ENCODE measurements at places on chromosomes 4 and X.

- no peak for DNase-seq
Observed at GRCh38 chr4:122798917-122799316, 27.7 kb upstream of the FGF2 start.

- no peak for DNase-seq
Observed at GRCh38 chr4:153438916-153439756, 27.0 kb upstream of the TMEM131L start.

- DNase-seq = no peak
Observed at GRCh38 chr4:52202251-52202779, 151.2 kb downstream of the SPATA18 start.

DNA sequence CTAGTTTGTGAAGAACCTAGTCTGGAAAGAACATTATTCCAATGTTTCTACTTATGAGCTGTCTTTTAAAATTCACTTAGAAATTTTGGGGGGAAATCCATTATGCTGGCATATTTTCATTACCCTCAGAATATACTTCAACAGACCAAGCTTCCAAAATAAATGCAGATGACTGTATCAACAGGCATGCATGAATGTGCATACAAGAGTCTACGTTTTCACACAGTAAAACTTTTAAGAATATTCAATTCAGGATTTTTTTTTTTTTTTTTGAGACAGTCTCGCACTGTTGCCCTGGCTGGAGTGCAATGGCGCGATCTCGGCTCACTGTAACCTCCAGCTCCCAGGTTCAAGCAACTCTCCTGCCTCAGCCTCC lies 49.7 kb downstream of the ABCG2 start:
- peak; percentile 22 for DNase-seq

DNA sequence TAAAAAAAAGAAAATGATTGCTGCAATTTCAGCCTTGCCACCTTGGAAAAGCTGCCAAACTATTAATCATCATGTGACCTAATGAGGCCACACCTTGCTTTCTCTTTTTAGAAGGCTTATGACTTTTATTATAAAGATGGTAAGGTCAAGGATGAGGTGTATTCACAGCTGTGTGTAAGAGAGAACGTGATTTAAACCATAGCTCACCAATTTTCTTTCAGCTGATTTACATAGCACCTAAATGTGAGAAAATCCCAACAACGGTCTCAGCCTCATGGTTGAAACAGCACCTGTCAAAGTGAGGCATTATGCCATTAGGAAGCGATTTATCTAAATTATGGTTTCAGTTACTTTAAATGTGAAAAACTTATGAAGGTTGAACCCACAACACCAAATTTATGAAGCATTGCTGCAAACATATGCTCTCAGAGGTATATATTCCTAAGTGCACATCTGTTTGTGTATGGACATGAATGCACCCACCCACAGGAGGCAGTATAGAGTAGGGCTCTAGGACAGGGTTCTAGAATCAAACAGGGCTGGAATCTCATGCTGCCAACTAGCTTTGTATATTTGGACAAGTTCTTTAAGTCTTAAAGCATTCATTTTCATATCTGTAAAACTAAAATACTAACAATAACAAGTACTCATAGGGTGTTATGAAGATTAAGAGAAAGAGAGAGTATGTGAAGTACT lies 40.7 kb downstream of the ANXA3 start:
- DNase-seq = no peak

DNA sequence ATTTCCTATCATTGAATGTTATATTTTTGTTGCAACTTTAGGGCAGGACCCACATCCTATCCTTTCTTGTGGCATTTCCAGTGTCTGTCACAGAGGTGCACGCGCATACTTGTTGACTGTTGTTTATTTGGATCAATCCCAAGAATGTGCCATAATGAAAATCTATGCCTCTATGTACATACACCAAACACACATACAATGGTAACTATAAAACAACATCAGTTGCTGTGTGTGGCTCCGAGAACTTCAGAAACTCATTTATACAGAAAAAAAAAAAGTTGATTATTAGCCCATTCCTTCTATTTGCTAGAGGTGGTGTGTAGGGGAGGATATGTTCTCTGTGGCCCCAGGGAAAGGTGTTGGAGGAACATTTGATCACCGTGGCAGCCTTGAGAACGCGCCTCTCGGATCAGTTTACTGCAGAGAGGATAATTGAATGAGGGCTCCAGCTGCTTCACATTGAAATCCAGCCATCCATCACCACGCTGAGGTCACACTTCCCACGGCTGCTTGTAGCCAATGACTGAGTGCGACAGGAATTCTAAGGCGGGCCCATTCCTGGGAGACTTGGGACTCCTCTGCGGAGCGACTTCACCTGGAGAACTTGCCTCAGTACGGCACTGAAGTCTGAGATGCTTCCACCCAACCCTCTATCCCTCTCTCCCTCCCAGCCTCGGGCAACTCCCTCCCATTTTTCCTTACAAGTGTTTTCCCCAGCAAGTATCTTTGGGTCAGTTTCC lies 19.5 kb downstream of the SMPX start:
- DNase-seq = no peak

DNA sequence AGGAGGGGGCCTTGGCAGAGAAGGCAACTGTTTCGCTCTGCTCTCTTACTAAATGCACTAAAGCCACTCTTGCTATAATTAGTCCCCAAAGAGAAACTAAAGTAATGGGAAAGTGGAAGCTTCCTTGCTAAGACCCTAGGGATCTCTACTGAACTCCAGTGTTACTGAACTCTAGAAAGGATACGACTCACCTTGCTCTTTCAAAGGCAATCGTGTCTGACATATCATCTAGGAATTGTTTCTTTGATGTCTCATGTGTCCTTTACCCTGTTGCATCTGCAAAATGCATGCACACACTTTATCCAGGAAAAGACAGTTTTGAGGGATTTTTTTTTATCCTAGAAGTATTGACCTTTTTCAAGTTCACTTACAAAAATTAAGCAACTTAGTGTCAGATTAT lies 148.1 kb upstream of the FAM9B start:
- no peak for DNase-seq

DNA sequence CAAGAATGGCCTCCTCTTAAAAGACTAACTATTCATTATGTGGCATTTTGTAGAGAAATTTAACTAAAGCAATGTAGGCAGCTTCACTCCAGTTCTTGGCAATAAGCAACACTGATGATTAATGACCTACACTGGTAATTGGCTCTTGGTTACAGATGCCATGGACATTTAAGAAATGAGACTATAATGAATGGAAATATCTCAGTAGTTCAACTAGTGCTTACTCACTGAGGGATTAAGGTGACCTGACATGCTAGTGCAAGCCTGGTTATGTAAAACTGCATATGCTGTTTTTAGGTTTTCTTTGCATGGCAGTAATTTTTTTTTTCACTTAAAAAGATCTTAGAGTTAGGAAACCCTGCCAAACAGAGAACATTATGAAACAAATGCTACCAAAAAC lies 152.7 kb upstream of the AADAT start:
- peak; percentile 57 for DNase-seq

All from adipocyte (in vitro differentiated cells).